Left ventricle myocardium inferior (tissue), 1 donor: ENCODE measurements at places on chromosomes 12 and 14. TPM values are rescaled to one million over a fixed set of nuclear protein-coding genes. Genes with fewer than 3 reads are reported as not detected.

Gene SMIM41
- 0.30 TPM for total RNA-seq

Gene CLEC14A
- 34.3 TPM for total RNA-seq

Gene SEC23A
- 75.0 TPM for total RNA-seq

Gene A2M
- 502 TPM for total RNA-seq

Gene CLEC4C
- not detected for total RNA-seq

Gene OR10G2
- not detected for total RNA-seq

Gene MYF5
- not detected for total RNA-seq

Gene PRR13
- 53.1 TPM for total RNA-seq

Gene TMEM229B
- total RNA-seq = 1.4 TPM

Gene CD63
- total RNA-seq = 705 TPM

Gene CMA1
- 0.66 TPM for total RNA-seq

Gene NEK9
- total RNA-seq = 123 TPM

Gene PWP1
- 11.7 TPM for total RNA-seq

Gene GLIPR1L2
- 1.5 TPM for total RNA-seq

Gene TSHR
- not detected for total RNA-seq

Gene MYBPC1
- total RNA-seq = 7.3 TPM

Gene KRT6B
- total RNA-seq = not detected

Gene VRK1
- total RNA-seq = 6.5 TPM

Gene LTBP2
- total RNA-seq = 26.5 TPM

Gene MBD6
- 33.1 TPM for total RNA-seq

Gene CINP
- 33.4 TPM for total RNA-seq

Gene HCAR1
- total RNA-seq = not detected

Gene FZD10
- total RNA-seq = 0.05 TPM

Gene STK38L
- total RNA-seq = 75.4 TPM

Gene TMEM117
- 6.7 TPM for total RNA-seq

Gene FAM161B
- total RNA-seq = 4.7 TPM

Gene FAM222A
- total RNA-seq = 20.0 TPM

Gene ALDH1L2
- 3.0 TPM for total RNA-seq

Gene EMP1
- 90.5 TPM for total RNA-seq

Gene LUM
- 115 TPM for total RNA-seq

Gene NOVA1
- total RNA-seq = 3.7 TPM

Gene CFL2
- total RNA-seq = 509 TPM

Gene GALNT9
- not detected for total RNA-seq
